Brain pericyte (primary cell): ENCODE measurements at places on chromosomes 4 and X.

GRCh38 chr4:140704392-140704960 is 51.7 kb downstream of the TBC1D9 start:
- no peak for DNase-seq

GRCh38 chr4:112381996-112382692 is 85.0 kb downstream of the ALPK1 start:
- no peak for DNase-seq

- DNase-seq: no peak
Observed at GRCh38 chr4:109972786-109973528, 60.3 kb downstream of the EGF start.

DNA sequence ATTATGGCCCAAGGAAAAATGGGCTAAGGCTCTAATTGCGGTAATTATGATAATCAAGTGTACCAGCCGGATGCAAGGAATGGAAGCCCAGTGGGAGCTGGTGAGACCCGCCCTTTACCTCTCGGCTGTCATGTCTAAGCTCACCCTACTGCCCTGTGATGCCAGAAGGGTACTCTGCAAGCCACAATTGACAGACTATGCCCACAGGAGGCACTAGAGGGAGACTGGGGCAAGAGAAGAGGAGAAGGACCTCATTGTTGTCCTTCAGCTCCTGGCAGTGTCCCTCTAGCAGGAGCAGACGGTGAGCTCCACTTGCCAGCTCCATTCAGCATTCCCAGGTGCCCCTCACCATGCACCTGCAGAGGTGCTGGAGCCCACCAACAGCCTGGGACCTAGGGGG is 141.8 kb downstream of the SMIM20 start:
- DNase-seq: no peak

GRCh38 chr4:2254665-2255500 is 7.0 kb downstream of the MXD4 start:
- no peak for DNase-seq

DNA sequence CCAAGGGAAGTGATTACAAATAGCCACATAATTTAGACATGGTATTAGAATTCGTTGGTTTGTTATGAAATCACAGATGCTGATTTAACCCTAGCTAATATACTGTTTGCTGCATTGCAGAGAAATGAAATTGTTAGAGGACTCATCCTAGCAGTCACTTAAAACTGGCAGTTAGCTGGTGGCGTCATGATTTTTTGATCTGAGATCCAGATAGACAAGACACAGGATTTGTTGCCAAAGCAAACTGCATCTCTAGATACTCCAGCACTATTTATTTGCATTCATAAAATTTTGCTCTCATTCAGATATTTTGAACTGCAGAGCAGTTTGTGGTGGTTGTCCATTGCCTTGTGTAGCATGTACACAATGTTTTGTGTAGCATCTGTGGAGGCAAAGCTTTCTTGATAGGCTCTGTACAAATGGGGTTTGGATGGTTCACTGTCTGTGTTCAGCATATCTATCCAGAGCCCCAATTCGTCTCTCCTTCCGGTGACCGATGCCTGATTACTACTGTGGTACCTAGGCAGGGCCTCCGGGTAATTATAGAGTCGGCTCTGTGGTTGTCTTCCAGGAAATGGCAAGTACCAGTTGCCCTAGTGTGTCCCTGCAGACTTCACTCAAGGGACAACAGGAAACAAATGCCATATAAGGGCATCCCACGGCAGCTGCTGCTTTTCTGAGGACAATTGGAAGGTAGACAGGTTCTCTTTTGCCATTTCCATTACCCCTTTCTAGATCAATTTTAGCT is 30.1 kb upstream of the SPARCL1 start:
- no peak for DNase-seq

- no peak for DNase-seq
Observed at GRCh38 chr4:76215077-76215476, 1.5 kb upstream of the SCARB2 start.

DNA sequence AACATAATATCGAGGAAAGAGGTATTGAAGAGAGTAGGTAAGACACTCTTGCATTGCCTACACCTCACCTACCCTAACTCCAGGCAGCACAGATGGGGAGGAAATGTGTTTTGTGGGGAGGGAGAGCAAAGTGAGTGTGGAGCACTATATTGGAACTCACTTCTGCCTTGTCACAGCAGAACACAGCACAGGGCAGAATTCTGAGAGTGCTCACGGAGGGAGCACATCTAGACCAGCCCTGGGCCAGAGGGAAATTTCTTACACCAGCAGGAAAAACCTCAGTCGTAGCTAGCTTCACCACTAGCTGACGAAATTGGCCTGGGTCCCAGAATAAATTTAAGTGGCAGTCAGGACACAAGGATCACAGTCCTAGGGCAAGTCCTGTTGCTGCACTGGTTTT is 517.3 kb downstream of the TMA16 start:
- no peak for DNase-seq
